Stimulated activated CD8-positive, alpha-beta memory T cell treated with anti-CD3 and anti-CD28 coated beads, Interleukin-15, amount 100 ng/mL, for 4 hours (primary cell): ENCODE measurements at places on chromosomes 3 and 15.

DNA sequence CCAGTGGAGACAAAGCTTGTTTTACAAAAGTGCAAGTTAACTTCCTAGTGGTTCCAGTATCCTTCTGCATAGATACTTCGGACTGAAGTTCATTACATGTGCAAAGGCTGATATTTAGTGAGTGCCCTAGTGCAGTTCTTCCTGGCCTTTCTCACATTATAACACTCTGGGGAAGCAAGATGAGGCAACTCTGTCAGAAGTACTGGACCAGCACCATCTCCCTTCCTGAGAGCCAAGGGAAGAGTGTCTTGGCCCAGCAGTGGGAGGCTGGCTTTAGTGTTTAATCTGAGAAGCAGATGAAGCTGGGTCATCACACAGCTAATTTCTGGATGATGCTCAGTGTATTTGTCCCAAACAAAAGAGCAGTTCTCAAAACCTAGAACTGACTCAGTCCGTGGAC, 397.7 kb downstream of the CACNA2D3 start:
- no peak for DNase-seq

GRCh38 chr3:189353988-189354889, 182.5 kb downstream of the TPRG1 start:
- DNase-seq: no peak

GRCh38 chr15:41205315-41205714, 25.2 kb downstream of the EXD1 start:
- DNase-seq: no peak

GRCh38 chr3:134600206-134600605, 50.6 kb downstream of the KY start:
- DNase-seq: no peak

- no peak for DNase-seq
Observed at GRCh38 chr3:72256716-72257115, 471.8 kb upstream of the PROK2 start.

GRCh38 chr3:14943042-14943441, 4.3 kb upstream of the NR2C2 start:
- no peak for DNase-seq

- no peak for DNase-seq
Observed at GRCh38 chr15:70497661-70498060, 265.7 kb downstream of the UACA start.

GRCh38 chr15:77807115-77807514, 174.4 kb upstream of the LINGO1 start:
- DNase-seq: no peak

DNA sequence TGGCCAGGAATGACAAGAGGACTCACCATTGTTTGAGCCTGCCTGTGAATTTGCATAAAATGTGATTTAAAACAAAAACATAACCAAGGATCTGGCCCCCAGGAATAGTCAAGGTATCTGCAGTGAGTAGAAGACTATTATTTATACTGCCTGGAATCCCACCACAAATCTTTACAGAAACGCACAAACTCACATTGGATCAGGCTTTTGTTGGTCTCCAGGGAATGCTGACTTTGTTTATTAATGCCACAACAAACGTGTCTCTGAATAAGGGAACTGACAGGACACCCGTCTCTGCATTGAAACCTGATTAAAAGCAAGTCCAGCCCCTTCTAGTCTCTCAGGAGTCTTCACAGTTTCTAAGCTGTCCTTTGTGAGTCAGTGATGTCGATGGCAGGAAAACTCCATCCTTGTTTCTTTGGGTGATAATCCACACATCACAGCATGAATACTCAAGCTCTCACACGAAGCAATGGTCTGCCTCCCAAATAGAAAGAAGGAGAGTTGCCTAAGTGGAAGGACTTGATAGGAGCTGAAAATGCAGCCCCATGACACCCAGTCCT, 37.7 kb downstream of the CLDN18 start:
- no peak for DNase-seq

DNA sequence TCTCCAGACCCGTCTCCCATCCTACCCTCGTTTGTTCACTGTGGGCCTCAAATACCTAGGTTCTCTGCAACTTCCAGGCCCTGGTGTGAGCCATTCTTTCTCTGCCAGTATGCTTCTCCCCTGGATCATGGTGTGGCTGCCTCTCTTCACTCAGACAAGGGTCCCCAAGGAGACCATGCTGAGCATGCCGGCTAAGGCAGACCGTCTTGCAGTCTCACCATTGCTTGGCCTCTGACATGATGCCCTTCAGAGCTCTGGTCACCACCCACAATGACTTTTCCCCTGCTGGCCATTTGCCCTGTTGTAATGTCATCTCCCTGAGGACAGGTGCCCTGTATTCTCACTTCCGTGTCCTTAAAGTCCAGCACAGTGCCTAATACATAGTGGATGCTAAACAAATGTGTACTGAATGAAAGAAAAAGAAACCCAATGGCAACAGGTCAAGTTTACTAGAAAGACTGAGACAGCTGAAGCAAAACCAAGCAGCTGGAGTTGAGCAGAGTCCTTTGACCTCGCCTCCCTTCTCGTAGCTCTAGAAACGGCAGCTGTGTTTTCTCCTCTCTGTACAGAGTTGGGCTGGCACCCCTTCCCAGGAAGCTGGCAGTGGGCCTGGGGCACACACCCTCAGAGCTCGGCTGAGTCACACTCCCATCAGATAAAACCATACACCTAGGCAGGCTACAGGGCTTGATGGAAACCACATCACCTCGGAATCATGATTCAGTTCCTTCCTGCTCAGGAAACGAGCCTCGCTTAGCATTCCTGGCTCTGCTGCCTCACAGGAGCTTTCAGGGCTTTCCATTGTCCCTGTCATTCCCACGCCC, 8.6 kb downstream of the TLR9 start:
- peak; percentile 27 for DNase-seq

- no peak for DNase-seq
Observed at GRCh38 chr15:78993931-78994530, 49.2 kb upstream of the CTSH start.

- no peak for DNase-seq
Observed at GRCh38 chr3:195296662-195297061, 25.7 kb upstream of the XXYLT1 start.

DNA sequence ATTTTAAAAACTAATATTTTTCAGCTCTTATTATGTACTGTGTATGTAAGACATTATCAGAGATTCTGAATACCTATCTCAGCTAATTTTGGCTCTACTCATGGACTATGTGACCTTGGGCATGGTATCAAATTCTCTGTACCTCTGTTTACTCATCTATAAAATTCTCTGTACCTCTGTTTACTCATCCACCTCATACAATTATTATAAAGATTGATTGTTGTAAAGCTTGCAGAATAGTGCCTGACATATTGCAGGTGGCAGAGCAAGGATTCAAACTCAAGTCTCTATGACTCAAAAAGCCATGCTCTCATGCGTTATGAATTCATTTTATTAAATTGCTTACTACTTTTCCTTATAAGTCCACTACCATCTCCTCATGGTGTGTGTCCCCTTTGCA, 151.9 kb upstream of the ARL6 start:
- DNase-seq: no peak

DNA sequence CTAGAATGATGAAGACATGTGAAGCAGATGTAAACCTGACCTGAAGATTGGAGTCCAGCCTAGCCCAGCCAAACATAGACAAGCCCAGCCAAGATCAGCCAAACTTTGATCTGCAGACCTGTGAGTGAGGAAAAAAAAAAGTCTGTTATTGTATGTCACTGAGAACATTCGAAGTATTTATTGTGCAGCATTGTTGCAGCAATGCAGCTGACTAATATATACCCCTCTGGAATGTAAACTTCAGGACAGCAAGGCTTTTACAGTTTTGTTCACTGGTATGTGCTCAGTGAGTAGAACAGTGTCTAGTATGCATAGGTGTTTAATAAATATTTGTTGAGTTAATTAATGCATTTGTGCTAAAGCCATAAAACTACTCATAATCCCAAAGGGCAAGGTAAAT, 23.4 kb downstream of the TMEM202 start:
- no peak for DNase-seq

GRCh38 chr15:50590288-50590687, 43.8 kb upstream of the USP50 start:
- DNase-seq: no peak

DNA sequence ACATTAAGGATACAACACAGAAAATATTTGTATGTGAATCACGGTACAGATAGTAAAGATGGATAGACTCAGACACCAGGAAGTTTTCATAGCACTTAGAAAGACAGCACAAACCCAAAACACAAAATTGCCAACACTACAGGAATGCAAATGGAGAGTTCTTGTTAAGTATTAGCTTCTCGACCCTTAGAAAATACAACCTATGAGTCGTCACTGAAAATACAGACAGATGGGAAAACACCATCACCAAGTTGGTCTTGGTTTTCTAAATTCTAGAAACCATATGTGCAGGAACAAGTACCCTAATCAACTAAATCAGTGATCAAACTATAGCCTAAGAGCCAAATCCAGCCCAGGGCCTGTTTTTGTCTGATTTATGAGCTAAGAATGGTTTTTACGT, 50.7 kb downstream of the PEAK1 start:
- DNase-seq: no peak

GRCh38 chr3:123157598-123158287, 44.0 kb upstream of the SEC22A start:
- no peak for DNase-seq

DNA sequence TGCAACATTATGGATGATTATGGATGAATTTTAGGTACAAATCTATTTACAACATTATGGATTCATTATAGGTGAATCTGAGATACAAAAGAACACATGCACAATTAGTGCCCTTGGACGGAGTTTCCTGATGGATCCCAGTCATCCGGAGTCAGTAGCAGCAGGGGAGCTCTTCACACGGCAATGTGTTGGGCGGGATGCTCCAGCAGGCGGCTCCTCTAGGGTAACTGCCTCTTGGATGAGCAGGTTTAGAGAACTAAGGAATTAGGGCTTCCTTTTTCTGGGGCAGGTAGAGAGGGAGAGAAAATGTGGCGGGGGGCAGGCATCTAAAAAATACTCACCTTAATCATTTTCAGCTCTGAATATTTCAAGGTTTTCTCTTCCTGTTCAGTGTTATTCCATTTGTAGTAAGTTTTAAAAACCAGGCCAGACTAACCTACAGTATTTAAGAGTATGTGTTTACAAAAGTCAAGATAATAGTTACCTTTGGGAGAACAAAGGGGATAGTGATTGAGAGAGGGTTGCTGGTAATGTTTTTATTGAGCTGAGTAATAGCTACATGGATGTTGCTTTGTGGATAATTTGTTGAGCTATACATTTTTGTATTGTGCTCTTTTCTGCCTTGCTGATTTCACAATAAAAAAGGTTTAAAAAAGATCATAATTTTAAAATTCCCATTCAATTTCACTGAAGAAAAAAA, 27.4 kb upstream of the GOLM2 start:
- no peak for DNase-seq

DNA sequence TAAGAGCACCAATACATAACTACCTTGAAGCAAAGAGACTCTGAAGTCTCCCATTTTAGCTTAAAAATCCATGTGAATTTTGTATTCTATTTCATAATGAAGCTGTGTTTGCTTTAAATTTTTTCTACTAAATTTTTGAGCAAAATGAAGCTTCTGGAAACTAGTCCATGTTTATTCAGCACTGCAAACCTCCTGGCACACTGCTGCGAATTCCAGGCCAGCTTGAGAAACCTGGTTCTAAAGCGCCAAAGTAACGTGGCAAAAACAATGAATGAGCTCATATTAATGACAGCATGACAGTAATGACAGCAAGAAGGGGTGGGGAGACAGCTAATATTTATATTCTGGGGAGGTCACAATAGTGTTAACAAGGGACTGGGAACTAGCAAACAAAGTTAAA, 25.7 kb downstream of the CEP152 start:
- no peak for DNase-seq
